Stimulated activated CD4-positive, alpha-beta T cell treated with anti-CD3 and anti-CD28 coated beads, Interleukin-1b, Interleukin-23, amount 100 ng/mL, for 1 hour (primary cell): ENCODE measurements at places on chromosomes 12 and 14.

DNA sequence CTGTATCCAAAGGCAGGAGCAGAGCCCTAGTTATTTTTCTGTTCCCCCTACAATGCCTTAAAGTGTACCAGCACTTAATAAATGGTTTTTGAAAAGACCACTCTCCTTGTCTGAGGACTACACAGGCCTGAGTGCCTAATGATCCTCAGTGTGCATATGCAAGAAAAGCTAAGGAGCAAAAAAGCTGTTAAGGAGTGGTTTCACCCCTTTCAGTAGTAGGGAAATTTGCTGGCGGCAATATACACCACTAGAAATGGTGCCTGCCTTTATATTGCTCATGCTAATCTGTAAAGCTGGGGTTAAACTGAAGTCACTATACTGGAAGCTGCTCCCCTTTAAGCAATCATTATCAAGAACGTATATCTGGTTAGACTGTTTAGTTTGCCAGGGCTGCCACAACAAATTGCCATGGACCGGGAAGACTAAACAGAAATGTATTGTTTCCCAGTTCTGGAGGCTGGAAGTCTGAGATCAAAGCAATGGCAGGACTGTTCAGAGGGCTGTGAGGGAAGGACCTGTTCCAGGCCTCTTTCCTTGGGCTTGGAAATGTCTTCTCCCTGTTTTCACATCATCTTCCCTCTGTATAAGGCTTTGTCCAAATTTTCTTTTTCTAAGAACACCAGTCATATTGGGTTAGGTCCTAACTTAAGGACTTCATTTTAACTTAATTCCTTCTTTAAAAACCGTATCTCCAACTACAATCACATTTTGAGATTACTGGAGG, 30.2 kb downstream of the PRDM4 start:
- DNase-seq, result no peak

DNA sequence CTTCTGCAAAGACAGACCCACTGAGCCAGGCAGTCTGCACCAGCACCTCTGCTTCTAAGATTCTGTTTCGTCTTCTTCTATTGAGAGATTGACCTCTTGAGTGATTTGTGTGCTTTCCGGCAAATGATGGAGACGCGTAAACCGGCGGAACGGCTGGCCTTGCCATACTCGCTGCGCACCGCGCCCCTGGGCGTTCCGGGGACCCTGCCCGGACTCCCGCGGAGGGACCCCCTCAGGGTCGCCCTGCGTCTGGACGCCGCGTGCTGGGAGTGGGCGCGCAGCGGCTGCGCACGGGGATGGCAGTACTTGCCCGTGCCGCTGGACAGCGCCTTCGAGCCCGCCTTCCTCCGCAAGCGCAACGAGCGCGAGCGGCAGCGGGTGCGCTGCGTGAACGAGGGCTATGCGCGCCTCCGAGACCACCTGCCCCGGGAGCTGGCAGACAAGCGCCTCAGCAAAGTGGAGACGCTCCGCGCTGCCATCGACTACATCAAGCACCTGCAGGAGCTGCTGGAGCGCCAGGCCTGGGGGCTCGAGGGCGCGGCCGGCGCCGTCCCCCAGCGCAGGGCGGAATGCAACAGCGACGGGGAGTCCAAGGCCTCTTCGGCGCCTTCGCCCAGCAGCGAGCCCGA, 703 bp downstream of the ASCL4 start:
- no peak for DNase-seq

GRCh38 chr12:623172-623864, 39.9 kb downstream of the NINJ2 start:
- no peak for DNase-seq

GRCh38 chr12:104903648-104904423, 54.3 kb downstream of the SLC41A2 start:
- no peak for DNase-seq

- DNase-seq, result no peak
Measured at GRCh38 chr12:88431246-88431645, 149.0 kb downstream of the KITLG start.

- no peak for DNase-seq
Measured at GRCh38 chr14:64705381-64706118, 1.3 kb downstream of the PLEKHG3 start.

GRCh38 chr14:63766611-63767010, 38.7 kb upstream of the SGPP1 start:
- DNase-seq, result no peak

DNA sequence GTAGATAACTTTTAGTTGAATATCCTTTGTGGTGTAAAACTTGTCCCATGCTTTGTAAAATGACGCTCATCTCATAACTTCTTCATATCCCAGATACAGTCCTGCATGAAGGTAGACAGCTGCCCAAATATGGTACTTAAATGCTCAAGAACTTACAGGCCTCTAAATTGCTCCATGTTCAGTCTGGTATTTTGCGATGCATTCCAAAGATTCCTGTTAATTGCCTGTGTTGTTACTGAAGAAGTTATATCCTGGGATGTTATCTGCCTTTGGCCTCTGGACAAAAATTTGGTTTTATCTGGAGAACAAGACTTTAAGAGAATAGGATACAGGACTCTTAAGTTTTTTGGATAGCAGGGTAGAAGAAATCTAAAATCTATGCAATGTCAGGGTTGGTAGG, 473.0 kb downstream of the PCNX1 start:
- no peak for DNase-seq

GRCh38 chr14:49505041-49505766, 81.0 kb downstream of the RPS29 start:
- no peak for DNase-seq

GRCh38 chr14:80575763-80576162, 364.5 kb upstream of the DIO2 start:
- no peak for DNase-seq

GRCh38 chr12:6376870-6377666, 1.7 kb upstream of the SCNN1A start:
- no peak for DNase-seq

DNA sequence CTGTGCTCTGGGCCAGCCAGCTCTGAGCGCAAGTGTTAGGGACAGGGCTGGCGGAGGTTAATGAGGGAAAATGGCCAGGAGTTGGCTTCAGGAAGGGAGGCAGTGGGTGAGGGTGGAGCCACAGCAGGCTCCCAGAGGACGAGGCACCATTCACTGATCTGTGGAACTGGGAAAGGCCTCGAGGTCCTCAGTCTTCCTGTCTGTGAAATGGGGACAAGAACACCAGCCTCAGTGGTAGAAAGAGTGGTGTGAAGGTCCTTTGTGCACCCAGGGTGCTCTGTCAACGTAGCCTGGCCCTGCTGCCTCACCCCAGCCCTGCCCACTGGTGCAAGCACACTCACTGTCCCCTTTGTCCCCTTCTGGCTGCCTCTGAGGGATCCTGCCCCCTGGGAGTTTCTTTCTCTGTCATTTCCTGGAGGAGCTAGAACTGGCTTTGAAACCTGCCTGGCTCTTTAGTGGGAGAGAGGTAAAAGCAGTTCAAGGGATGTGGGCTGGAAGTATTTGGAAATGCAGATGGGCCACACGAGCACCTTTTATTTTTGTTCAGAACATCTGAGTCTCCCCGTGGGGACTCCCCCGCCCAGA, 25.0 kb downstream of the SYNDIG1L start:
- no peak for DNase-seq

- DNase-seq, result no peak
Measured at GRCh38 chr12:78959556-78959955, 95.0 kb downstream of the SYT1 start.

- DNase-seq, result no peak
Measured at GRCh38 chr12:29733060-29733459, 50.7 kb downstream of the TMTC1 start.

- no peak for DNase-seq
Measured at GRCh38 chr12:91627225-91627624, 444.6 kb upstream of the DCN start.

GRCh38 chr12:99054601-99055128, 409.6 kb downstream of the APAF1 start:
- DNase-seq, result no peak

- DNase-seq, result peak; percentile 93
Measured at GRCh38 chr12:124939421-124940142, 25.1 kb upstream of the UBC start.

DNA sequence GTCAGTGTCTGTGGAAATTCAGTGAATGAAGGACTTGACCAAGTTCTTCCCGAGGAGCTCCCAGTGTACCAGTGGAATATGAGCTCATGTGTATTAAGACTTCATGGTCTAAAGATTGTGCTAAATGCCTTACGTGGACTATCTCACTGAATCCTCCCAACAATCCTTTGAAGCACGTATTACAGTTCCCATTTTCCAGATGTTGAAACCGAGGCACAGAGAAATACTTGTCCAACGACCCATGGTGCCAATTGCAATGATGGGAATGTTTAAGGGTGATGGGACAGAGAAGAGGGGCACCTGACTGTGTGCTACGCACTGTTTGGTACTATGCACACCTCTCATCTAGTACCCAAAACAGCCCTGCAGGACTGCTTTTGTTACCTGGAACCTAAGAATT, 77.2 kb downstream of the PAPOLA start:
- DNase-seq, result no peak

- DNase-seq, result no peak
Measured at GRCh38 chr12:89492883-89493282, 31.7 kb downstream of the GALNT4 start.

- no peak for DNase-seq
Measured at GRCh38 chr12:49798934-49799333, 29.3 kb downstream of the NCKAP5L start.

- no peak for DNase-seq
Measured at GRCh38 chr14:70422538-70422937, 5.6 kb upstream of the SYNJ2BP start.

- DNase-seq, result no peak
Measured at GRCh38 chr14:65164825-65165135, 62.5 kb upstream of the MAX start.

DNA sequence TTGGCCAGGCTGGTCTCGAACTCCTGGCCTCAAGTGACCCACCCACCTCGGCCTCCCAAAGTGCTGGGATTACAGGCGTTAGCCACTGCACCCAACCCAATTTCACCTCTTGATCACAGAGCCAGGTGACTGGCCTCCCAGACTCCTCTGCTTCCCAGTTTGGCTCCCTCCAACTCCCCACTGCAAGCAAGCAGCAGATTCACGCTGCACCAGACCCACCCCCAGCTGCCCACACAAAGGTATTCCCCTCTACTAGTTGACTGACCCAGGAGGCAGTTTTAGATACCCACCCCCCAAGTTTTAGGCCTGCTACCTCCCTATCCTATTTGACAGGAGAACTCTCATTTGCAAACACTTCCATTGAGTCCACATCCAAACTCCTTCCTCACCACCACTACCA, 5.2 kb downstream of the RARG start:
- DNase-seq, result no peak

DNA sequence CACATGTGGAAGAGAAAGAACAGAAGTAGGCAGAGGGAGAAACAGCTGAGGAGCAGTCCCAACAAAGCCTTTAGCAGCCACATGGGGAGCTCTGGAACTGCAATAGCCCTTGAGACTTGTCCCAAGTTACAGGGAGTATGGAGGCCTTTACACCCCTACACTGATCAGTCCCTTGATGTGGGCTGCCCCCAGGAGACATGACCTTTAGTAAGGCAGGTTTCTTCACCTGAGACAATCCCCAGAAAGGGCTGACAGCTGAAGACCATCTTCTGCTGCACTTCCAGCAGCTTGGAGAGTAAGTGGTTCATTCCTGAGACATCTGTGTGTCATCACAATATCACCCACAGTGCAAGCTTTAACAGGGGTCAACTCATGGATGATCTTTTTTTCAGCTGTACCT, 8.6 kb upstream of the SNAPC1 start:
- DNase-seq, result no peak

DNA sequence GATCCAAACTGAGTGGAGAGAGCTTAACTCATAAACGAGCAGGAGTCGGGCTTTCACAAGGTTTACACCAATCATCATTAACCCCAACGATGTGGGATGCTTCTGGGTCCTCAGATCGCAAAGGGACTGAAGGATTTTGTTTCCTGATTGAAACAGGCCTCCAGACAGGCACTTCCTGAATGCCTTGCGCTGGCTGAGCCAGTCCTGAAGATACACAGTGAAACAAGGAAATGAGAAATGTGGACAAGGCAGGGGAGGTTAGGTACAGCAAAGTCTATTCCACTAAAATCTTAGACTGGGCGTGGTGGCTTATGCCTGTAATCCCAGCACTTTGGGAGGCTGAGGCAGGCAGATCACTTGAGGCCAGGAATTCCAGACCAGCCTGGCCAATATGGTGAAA, 30.7 kb downstream of the RBM19 start:
- no peak for DNase-seq

GRCh38 chr14:76776428-76777251, 15.4 kb downstream of the VASH1 start:
- no peak for DNase-seq

- DNase-seq, result no peak
Measured at GRCh38 chr14:75119056-75119455, 7.8 kb downstream of the NEK9 start.

DNA sequence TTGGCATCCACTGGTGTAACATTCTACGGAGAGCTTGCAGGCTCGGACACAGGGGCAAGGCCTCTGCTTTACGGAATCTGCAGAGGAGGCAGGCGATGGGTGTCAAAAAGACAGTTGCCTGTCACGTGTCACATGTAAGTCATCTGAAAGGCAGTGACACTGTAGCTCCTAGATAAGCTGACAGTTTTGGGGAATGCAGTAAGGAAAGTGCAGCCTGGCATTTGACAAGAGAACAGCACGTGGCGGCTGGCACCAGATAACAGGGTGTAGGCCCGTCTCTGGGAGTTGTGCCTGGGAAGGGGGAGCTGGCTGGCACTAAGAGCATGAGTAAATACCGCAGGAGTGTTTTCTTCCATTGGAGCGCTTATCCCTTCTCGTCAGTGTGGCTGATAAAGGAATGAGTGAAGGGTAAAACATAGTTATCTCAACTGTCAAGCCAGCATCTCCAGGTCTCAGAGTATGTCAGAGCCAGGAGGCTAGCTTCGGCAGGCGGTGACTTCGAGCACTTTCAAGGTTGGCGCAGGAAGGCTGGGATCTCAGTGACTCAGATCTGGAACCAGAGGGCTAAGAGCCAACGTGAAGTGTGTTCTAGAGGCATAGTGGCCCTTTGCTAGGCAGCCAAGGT, 26.1 kb downstream of the ADCK1 start:
- DNase-seq, result no peak

GRCh38 chr14:25101276-25101675, 51.3 kb upstream of the STXBP6 start:
- no peak for DNase-seq

DNA sequence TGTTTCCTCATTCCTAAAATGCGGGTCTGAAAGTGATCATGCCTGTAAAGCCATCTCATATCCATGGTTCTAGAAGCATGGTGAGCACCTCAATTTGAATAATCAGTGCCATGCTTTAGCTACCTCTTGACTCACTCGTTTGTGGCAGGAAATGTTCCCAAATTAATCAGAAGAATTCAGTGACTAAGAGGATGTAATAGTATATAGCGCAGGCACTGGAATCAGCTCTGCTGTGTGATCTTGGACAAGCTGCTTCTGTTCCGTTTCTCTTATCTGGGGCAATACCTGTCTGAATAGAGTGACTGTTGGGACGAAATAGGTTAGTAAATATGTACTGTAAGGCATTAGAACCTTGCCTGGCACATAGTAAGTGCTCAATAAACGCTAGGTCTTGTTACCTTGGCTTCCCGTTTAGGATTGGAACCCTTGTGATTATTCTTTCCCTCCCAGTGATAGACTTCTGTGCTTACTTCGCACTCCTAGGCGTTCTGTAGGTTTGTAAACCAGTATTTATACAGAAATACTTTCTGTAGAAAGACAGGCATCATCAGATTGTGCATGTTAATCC, 820 bp upstream of the SMAGP start:
- DNase-seq, result no peak

- DNase-seq, result no peak
Measured at GRCh38 chr12:6367969-6368892, 7.1 kb downstream of the SCNN1A start.
